Hypothalamus (tissue), 51 donors: ENCODE measurements at places on chromosomes 7 and 10.

DNA sequence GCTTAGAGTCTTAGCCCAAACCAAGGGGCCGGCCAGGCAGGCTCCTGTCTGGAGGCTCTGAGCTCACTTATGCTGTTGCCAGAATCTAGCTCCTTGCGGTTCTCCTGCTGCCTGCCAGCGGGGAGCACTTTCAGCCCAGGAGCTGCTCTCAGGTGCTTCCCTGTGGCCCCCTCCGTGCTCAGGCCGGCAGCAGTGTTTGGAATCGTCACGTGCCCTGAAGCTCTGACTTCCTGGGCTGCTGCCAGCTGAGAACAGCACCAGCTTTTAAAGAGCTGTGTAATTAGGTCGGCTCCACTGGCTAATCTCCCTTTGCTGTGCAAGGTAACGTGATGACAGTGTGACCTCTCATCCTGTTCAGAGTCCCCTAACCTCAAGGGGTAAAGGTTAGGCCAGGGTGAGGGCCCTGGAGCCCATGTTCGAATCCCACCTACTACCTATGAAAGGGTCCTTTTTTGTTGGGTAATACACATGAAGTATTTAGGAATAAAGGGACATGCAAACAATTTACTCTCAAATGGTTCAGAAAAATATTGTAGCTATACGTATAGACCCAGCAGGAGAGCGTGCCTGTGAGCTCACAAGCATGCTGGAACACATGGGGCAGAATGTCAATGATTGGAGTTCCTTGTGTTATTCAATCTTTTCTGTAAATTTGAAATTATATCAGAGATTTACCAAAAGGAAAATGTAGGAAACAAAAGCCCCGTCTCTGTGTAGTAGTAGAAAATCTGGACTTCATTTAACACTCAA, 16.6 kb downstream of the ZNF862 start:
- no peak for DNase-seq

GRCh38 chr7:120662291-120662690, 195.7 kb downstream of the TSPAN12 start:
- no peak for DNase-seq

DNA sequence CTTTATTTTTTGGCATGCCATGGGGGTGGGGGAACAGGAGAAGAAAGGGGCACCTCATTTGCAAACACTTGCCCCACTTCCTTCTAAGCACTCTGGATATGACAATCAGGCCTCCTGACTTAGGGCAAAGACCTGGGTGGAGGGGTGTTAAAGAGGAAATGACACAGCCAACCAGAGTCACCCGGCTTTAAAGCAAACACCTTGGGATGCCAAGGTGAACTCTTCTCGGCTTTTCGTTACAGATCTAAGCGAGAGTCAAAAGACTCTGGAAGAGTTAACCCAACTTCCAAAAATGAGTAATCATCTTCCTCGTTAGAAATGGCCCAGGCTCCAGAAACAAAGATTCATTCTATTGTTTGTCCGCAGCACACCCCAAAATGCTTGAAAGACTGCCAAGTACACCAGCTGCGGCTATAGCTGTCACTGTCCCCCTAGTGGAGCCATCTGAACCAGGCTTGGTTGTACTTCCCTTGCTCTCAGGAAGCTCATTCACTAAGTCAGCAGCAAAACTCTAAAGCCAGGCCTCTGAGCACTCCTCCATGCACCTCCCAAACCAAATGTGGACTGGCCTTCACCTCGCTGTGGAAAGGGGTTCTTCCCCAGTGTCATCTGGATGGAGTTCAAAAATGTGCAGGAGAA, 24.8 kb downstream of the FAM53B start:
- DNase-seq: peak; percentile 90

GRCh38 chr10:104080762-104081161, 4.9 kb downstream of the COL17A1 start:
- DNase-seq: no peak

GRCh38 chr7:122339145-122339904, 34.8 kb upstream of the FEZF1 start:
- DNase-seq: no peak

GRCh38 chr7:139913845-139914135, 84.7 kb downstream of the TBXAS1 start:
- no peak for DNase-seq

GRCh38 chr7:2639181-2639681, 7.4 kb downstream of the TTYH3 start:
- no peak for DNase-seq

DNA sequence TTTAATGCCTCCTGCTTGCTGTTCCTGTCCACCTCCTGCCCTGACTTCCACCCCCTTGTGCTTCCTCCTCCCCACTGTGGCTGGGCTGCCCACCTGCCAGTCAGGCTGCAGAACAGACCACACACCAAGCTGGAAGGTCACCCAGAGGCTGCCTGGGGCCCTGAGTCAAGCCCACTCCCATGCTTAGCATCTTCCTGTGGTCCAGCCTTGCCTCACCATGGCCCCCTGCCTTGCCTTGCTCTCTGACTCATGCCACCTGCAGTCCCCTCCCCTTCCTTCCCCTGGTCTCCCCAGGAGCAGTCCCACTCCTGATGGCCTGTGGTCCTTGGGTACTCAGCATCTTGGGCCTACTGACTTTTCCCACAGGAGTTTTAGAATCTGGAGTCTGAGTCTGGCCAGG, 2.3 kb downstream of the CLEC2L start:
- no peak for DNase-seq

DNA sequence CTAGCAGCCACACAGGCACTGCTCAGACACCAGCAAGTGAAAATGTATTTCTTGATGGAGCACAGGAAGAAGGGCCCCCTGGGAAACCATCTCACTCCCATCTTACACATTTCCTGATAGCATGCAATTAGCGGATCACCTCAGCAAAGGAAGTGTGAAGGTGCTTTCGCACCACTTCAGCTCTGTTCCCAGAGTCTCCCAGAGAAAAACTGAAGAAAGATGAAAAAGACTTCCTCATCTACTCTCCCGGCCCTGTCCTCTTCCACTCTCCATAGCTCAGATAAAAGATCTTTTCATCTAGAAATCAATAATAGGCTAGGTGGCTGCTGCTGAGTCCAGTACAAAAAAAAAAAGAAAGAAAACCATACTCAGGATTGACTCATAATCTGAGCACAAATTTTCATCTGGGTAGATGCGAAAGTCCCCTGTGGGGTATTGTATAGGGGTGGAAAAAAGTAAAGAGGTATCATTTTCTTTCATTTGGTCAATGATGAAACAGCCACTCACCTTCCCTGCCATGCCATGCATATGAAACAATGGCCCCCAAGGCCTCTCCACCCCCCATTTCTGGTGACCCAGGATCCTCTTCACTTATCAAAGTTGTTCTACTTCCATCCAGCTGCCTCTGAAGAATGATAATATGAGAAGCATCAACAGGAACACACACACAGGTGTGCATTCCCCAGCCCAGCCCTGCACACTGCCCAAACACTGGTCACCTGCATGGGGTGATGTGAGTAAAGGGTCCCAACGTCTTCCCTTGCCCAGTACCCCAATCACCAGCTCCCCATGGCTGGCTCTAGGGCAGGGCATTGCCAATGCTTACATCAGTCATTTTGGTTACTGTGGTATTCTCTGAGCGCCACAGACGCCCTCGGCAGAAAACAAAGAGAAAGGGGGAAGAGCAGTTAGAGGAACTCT, 48.8 kb upstream of the DGKI start:
- DNase-seq: no peak

- no peak for DNase-seq
Observed at GRCh38 chr10:68125772-68126171, 16.5 kb downstream of the MYPN start.

- DNase-seq: no peak
Observed at GRCh38 chr10:132554991-132555647, 17.5 kb downstream of the INPP5A start.

DNA sequence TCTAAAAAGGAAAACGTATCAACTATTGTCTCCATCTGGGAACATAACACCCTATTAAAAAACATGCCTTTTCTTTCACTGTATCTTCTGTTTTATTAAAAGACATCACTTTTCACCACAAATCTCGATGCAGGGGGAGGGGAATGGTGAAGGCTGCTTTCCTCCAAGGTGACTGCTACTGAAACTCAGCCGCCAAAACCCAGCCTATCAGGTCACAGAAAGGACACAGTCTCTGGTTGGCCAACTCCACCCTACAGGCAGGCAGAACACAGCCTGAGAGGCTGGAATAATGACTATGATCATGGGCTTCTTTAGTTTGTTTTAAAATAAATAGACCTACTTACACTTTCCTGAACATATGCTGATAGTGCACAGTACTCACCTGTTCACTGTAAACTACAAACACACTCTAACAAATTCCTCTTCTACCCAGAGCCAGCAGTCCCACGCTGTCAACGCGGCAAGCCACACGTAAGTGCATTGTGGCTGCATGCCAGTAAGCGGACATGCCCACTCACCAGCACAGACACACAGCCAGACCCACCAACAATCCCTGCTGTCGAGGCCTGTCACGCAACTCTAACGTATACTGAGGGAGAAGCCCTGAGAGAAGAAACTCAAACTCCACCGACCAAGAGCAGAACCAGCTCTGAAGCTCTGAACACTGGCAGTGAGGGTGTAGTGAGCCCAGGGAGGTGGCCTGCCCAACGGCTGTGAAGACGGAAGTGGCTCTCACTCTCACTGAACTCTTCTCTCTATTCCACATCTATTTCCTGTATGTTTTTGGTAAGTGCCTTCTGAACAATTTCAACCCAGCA, 41.8 kb downstream of the NCAPG2 start:
- no peak for DNase-seq

- DNase-seq: no peak
Observed at GRCh38 chr7:113636727-113637421, 281.9 kb downstream of the PPP1R3A start.

GRCh38 chr7:149683898-149684297, 89.5 kb downstream of the ZNF467 start:
- DNase-seq: no peak

DNA sequence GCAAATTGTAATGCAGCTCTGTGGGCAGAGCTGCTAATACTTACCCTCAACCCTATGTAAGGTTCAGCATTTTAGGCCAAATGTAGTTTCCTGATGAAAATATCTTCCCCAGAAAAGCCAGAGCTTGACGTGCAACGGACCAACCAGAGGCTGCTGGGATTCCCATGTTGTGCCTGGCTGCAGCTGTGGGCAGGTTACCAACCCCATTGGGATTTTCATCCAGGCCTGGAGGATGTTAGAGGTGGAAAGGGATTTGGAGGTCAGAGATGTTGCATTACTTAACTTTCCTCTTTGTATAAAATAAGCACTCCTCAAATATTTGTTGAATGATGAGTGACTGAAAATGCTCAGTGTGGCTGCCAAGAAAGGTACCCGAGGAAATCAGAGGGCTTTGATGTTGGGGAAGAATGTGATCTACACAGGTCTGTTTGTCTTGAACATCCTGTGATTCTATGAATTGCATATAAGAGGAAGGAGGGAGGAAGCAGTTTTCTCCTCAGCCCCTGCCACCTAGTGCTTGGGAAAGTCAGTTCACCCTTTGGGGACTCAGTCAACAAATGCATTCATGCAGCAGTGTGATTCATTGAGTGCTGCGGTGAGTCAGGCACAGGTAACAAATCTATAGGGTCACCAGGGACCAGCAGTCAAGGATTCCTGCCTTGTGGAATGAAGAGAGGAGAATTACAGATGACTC, 487.2 kb downstream of the RPS24 start:
- no peak for DNase-seq

- DNase-seq: no peak
Observed at GRCh38 chr10:110409926-110410325, 87.8 kb upstream of the DUSP5 start.

DNA sequence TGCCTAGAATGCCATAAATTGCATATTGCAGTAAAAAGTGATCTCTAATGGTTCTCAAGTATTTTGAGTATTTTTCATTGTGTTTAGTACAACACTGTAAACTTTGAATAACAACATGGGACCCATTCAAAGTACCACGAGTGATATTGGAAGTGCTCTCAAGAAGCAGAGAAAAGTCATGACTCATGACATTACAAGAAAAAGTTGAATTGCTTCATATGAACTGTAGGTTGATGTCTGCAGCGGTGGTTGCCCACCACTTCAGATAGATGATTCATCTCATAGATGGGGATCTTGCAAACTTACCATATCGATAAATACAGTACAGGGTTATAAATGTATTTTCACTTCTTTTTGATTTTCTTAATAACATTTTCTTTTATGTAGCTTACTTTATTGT, 33.9 kb downstream of the ENTPD1 start:
- DNase-seq: no peak

DNA sequence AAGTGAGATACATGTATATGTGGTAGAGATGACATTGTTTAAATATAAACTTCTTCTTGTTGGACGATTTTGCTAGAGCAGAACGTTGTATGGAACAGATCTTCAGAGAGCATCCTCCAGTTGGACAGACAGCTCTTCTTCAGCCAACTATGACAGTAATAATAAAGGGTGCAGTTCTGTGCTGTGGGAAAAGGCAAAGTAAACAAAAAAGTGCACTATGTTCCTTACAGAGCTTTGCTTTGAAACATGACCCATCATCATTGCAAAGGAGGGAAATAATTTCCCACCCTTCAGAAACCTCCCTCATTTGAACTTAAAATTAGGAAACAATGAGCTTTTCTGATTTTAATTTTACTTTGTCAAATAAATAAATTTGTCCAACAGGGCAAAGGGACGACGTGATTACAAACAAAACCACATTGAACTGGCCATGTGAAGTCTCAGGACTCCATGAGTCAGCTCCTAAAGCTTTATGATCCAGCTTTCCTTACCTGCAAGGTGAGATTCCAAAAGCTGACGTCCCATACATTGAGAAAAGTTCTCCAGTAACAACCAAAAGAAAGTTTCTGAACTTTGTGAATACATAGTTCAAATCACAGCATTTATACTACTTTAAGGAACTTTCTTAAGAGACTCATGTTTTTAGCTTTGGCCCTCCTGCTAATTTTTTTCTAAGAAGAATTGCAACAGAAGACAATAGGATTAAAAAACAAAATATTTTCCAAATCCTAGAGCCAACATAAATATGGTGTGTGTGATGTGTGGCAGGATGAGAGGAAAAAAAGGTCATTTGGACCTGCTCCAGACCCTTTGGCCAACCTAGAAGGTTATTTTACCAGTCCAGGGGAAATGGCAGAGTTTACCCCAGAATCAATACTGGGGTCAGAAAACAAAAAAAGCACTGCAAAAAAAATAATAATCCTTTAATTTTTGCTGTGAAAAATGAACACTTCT, 565.4 kb upstream of the NRP1 start:
- DNase-seq: no peak

- no peak for DNase-seq
Observed at GRCh38 chr7:142181966-142182365, 70.4 kb downstream of the MGAM2 start.
